ENCODE measurements at places on chromosomes 16 and 17. TPM values are rescaled to one million over a fixed set of nuclear protein-coding genes. Genes with fewer than 3 reads are reported as not detected.

The C17orf100 gene
- 8.0 TPM for polyA plus RNA-seq

The TAC4 gene
- 0.93 TPM for polyA plus RNA-seq

The PAFAH1B1 gene
- 132 TPM for polyA plus RNA-seq

The MEFV gene
- polyA plus RNA-seq, result 0.24 TPM

GRCh38 chr17:76561332-76561731 is 21.5 kb downstream of the PRCD start:
- DNase-seq, result no peak

- DNase-seq, result no peak
Observed at GRCh38 chr16:48321317-48322036, 63.7 kb downstream of the SIAH1 start.

The ZNF287 gene
- 9.8 TPM for polyA plus RNA-seq

The IGF2BP1 gene
- polyA plus RNA-seq, result 26.7 TPM

DNA sequence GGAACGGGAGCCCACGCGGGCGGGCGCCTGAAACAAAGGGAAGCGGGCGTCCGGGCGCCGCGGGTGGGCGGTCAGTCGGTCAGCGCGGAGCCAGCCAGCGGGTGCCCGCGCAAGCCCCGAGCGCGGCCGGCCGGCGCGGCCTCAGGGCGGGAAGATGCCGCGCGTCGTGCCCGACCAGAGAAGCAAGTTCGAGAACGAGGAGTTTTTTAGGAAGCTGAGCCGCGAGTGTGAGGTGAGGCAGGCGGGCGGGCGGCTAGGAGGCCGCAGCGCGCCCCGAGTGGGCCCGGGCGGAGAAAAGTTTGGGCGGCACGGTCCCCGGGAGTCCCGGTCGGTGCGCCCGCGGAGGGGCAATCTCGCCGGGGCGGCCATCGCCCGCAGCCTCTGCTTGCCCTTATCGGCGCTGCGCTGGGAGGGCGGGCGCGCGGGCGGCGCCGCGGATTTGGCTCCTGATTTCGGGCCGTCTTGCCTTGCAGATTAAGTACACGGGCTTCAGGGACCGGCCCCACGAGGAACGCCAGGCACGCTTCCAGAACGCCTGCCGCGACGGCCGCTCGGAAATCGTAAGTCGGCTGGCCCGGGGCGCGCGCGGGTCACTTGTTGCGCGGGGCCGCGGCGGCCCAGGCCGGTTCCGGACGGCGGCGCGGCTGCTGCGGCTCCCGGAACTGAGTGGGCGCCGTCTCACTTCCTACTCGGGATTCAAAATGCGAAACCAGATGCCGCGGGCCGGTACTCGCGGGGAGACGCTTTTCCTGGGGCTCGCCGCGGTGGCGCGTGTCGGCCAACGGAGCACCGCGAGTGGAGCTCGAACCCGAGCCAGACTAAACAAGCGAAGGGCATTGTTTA is 526 bp downstream of the CBFB start:
- DNase-seq, result no peak

GRCh38 chr17:5241861-5242671 is 7.4 kb upstream of the SCIMP start:
- no peak for DNase-seq

The KRTAP4-6 gene
- not detected for polyA plus RNA-seq

GRCh38 chr17:17826342-17826713 is 10.5 kb downstream of the SREBF1 start:
- no peak for DNase-seq

The NDUFAF8 gene
- polyA plus RNA-seq, result 36.7 TPM

The C17orf78 gene
- 0.12 TPM for polyA plus RNA-seq

DNA sequence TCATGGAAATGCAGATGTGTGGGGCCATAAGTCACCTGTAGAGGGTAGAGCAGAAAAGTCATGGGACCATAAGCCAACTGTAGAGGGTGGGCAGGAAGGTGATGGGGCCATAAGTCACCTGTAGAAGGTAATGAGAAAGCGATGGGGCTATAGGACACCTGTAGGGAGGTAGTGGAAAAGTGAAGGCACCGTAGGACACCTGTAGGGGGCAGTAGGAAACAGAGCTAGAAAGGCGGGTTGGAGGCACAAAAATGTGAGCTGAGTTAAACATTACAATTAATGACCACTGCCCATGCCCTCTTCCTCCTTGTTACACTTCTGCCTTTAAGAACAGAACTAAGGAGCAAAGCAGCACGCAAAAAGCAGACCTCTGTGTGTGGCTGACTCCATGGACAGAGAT is 150.1 kb downstream of the SHISA6 start:
- DNase-seq, result no peak

DNA sequence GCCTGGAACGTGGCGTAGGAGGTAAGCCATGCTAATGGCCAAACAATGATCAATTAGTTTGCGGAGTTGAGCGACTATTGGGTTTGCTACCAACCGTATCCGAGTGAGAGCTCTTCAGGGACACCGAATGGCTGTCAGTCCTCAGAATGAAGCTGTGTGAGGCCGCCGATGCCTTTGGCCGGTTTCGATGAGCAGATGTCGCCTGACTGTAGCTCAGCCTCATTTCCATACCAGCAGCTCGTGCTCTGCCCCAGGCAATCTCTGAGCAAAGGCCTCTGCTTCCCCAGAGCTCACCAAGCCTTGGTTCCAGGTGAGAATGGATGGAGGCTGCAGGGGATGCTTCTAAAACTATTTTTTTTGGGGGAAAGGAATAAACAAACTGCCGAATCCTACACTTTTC is 111.7 kb upstream of the HS3ST4 start:
- no peak for DNase-seq

DNA sequence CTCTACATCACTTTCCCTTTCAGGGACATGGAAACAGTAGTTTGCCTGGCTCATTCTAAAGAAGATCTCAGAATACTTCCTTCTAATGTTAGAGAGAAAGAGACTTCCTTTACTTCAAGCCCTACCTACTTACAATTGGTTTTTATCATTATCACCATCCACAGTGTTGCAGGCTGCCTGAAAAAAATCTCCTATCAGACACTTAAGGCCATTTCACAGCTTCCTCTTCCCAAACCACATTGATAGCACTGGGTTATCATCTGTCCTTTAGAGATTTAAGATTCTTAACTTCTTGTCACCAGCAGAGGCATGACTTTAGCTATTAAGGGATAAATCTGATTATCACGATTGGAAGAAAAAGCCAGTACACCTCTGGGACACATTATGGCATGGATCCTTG is 178.5 kb upstream of the TBX2 start:
- no peak for DNase-seq

DNA sequence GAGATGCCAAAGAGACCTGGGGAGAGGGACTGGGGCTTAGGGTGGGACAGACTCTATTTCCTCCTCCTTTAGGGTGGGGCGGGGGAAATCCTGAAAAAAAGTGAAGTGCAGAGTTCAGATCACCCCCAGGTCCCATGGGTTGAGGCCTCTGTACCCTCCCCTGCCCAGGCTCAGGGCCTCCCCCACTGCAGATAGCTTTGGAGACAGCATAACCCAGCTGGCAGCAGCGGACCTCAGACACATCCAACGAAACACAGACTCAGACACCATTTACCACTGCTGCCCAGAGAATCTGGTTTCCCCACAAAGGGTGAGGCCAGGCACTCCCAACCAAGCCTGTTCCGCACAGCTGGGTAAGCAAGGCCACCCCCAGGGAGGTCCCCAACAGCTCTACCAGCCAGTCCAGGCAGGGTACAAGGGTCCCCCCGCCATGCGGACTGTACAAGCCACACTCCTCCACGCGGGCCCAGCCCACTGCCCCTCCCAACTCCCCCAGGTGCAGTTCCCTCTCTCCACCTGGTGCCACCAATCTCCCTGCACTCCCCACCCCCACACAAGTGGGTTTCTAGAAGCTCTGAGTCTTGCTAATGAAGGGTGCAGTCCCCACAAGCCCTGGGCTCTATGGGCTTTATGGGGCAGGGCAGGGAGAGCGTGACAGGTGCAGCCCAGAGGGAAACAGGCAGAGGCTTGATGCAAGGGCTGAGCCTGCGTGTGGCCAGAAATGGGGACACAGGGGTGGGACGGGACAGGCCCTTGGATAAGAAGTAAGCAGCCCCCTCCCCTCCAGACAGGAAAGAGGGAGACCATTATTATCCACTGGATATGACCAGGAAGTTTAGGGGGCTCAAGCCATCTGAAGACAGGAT is 8.9 kb downstream of the RHBDF2 start:
- no peak for DNase-seq

DNA sequence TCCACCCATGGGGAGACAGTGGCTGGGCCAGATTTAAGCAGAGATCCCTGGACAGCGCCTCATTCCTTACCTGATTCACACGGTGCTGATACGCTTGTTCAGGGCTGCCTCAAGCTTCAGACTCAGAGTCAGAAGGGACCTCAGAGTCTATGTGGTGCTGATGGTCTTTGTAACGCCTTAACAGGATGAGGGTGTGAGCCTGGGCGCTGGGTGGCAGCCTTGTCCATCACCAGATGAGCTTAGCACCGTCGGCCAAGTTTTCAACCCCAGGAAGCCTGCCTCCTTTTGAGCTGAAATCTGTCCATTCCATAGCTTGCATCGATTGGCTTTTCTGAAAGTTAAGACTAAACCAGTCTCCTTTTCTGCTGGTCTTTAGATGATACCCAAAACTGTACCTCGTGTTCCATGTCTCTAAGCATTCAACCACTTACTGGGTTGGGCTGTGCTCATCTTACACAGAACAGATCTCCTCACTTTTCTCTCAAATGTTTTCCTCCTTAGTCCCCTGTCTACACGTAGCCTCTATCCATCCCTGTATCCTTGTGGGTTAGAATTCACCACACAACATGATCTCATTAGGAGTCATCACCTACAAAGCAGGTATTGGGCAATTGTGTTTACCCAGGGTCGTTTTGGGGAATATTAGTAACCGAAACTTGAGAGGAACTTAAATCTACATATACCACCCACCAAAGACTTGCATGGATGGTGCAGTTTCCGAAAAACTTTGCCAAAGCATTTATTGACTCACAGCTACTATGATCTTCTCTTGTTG is 573.4 kb downstream of the CDH13 start:
- DNase-seq, result no peak

- DNase-seq, result no peak
Observed at GRCh38 chr16:86651823-86652222, 73.5 kb downstream of the FOXL1 start.

DNA sequence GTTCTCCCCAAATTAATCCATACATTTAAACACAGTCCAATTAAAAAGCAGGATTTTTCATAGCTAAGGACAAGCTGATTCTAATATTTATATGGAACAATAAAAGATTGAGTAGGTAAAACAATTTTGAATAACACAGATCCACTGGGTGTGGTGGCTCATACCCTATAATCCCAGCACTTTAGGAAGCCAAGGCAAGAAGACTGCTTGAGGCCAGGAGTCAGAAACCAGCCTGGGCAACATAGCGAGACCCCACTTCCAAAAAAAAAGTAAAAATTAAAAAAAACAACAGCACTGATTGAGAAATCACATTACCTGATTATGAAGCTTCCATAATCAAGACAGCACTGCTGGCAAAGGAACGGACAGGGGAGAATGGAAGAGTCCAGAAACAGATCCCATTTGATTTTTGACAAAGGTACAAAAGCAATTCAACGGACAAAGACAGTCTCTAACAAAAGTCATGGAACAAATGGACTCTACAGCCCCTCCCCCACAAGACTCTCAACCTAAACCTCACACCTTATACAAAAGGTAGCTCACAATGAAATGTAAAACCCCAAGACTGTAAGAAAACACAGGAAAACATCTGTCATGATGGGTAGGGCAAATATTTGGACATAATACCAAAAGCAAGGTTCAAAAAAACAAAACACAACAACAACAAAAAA is 17.9 kb downstream of the USP7 start:
- DNase-seq, result no peak

The TERB1 gene
- polyA plus RNA-seq, result not detected

GRCh38 chr16:69150146-69150865 is 17.9 kb downstream of the UTP4 start:
- no peak for DNase-seq

- DNase-seq, result no peak
Observed at GRCh38 chr17:9402590-9403199, 172.9 kb downstream of the STX8 start.

GRCh38 chr16:64469906-64470702 is 651.8 kb downstream of the CDH11 start:
- DNase-seq, result no peak

DNA sequence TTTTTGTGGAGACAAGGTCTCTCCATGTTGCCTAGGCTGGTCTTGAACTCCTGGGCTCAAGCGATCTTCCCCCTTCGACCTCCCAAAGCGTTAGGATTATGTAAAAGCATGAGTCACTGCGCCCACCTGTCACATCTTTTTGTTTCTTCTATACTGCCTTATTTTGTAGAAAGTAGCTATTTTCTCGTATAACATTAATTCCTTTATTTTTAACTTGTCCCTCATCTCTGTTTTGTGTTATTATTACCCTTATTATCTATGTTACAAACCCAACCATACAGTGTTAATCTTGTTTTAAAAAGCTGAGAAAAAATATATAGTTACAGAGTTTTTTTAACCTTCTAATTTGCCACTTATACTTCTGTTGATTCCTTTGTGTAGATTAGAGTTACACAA is 1.4 kb upstream of the TXNDC11 start:
- DNase-seq, result no peak

DNA sequence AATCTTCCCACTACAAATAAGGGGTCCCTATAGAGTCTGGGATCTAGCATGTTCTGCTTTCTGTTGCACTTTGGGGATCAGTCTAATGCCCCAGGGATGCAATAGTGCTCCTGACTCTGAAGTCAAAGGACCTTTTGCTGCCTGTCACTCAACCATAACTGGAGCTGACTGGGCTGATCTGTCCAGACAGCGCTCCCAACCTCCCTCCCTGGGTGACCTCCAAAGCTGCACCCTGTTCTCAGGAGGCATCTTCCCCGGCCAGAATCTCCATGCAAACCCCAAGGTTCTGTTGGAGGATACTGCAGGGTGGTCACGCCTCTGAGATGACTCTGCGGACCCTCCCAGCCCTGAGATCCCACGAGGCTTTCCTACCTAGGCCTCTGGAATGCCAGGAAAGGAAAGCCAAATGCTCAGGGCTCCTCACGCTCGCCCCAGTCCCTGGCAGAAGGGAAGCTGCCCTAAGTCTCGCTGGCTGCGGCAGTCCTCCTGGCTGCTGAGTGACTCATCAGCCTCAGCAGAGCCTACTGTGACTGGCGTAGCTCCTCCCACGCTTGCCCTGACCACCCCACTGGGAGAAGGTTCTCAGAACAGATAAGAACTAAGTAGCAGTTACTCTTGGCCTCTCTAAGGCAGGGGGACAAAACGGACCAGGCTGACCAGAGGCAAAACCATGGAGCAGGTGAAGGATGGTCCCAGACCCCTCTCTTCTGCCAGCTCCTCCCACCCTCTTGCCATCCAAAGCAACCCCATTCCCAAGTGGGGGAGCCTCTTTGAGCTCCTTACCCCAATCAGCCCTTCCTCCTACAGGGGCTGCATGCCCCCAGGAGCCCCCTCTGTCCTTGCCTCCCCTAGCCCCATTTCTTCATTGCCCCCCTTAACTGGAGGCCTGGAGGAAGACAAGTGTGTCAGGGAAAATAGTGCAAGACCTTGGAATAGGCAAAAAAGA is 124.1 kb upstream of the TNRC6C start:
- DNase-seq, result no peak

The HASPIN gene
- polyA plus RNA-seq, result 2.6 TPM

The C17orf67 gene
- polyA plus RNA-seq, result 2.0 TPM

- no peak for DNase-seq
Observed at GRCh38 chr17:6429266-6429665, 5.7 kb downstream of the AIPL1 start.

GRCh38 chr17:72099919-72100318 is 20.9 kb upstream of the SOX9 start:
- no peak for DNase-seq

The GOSR1 gene
- 44.5 TPM for polyA plus RNA-seq

The KRTAP2-3 gene
- not detected for polyA plus RNA-seq

The SLC6A2 gene
- 0.21 TPM for polyA plus RNA-seq

The TMEM238L gene
- polyA plus RNA-seq, result 0.14 TPM
